ENCODE measurements at places on chromosomes 11 and 22.

- peak; percentile 86 for DNase-seq
Observed at GRCh38 chr22:39932918-39933649, 27.1 kb upstream of the TMA7B start.

GRCh38 chr11:16367252-16367651 is 10.9 kb upstream of the SOX6 start:
- no peak for DNase-seq

GRCh38 chr22:17239156-17239701 is 20.0 kb upstream of the ADA2 start:
- no peak for DNase-seq

GRCh38 chr11:21552911-21553310 is 640.0 kb upstream of the ANO5 start:
- no peak for DNase-seq

GRCh38 chr22:29524442-29525191 is 28.9 kb downstream of the THOC5 start:
- DNase-seq, result peak; percentile 73

DNA sequence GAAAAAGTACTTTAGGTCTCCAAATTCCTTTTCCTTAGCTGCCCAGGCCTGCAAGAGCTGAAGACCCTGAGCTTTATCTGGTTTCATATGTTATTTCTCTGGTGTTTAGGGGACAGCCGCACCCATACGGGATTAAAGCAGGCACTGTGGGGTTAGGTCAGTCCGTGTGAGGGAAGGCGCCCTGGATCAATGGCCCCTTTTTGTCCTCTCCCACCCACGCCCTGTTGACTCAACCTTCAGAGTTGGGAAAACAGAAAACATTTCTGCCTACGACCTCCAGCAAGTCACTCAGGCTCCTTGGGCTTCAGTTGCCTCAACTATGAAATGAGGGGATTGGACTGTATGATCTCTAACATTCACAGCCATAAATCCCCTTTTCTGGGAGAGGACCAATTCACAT is 55.2 kb upstream of the BARX2 start:
- DNase-seq, result no peak

- DNase-seq, result no peak
Observed at GRCh38 chr11:120228794-120229384, 11.1 kb upstream of the POU2F3 start.

- DNase-seq, result no peak
Observed at GRCh38 chr11:132099692-132100091, 729.3 kb downstream of the NTM start.

DNA sequence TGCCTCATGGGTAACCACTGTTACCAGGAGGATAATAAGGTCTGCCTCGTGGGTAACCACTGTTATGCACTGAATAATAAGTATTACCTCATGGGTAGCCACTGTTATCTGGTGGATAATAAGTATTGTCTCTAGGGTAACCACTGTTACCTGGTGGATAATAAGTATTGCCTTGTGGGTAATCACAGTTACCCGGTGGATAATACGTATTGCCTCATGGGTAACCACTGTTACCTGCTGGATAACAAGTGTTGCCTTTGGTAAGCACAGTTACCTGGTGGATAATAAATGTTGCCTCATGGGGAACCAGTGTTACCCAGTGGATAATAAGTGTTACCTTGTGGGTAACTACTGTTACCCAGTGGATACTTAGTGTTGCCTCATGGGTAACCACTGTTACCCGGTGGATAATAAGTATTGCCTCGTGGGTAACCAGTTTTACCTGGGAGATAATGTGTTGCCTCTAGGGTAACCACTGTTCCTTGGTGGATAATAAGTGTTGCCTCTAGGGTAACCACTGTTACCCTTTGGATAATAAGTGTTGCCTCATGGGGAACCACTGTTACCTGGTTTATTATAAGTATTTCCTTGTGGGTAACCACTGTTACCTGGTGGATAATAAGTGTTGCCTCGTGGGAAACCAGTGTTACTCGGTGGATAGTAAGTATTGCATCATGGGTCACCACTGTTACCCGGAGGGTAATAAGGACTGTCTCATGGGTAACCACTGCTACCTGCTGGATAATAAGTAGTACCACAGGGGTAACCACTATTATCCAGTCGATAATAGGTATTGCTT is 10.6 kb upstream of the NXPE4 start:
- DNase-seq, result no peak

Data from activated CD4-positive, alpha-beta T cell treated with anti-CD3 and anti-CD28 coated beads, Interleukin-2, amount 10 ng/mL, durations not matched to agents 24 days and 14 days (primary cell).